ENCODE measurements at places on chromosomes 11 and 22.

DNA sequence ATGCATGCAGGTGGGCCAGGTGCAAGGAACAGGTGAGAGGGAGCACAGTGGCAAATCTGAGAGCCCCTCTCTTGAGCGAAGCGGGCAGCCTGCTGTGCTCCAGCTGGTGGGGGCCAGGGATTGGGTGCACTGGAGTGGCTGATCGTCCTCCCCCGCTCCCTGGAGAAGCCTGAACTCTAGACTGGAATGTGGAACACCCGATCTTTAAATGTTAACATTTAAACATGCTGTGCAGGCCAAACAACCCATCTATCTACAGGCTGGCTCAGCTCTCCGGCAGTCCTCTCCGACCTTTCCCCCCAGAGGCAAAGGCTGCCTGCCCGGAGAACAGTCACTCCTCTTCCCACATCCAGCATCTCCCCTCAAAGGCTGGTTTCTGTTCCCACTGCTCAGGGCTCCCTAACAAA is 5.1 kb downstream of the MRGPRF start:
- no peak for DNase-seq

DNA sequence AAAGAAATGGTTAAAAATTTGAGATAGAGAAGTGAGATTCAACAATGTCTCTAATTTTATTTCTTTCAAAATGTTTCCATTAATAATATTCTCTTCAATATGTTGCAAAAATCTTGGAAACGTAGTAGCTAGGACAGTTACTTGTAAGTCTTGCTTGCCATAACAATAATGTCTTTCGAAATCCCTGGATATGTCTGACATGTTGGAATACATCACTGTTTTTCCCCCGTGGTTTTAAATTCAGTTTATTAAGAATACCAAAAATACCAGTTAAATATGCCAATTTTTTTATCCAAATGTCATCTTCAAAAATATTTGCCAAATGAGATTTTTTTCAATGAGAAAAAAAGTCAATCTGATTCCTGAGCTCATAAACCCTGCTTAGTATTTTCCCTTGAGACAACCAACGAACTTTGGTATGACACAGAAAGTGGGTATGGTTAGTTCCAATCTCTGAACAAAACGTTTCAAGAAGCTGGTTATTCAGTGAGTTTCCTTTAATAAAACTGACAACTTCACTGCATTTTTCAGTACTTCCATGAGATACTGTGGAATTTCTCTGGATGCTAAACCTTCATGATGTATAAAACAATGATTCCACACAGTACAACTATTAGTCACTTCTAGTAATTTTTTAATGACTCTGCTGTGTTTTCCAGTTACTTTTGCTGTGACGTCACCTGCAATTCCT is 36.7 kb upstream of the AMPD3 start:
- no peak for DNase-seq

DNA sequence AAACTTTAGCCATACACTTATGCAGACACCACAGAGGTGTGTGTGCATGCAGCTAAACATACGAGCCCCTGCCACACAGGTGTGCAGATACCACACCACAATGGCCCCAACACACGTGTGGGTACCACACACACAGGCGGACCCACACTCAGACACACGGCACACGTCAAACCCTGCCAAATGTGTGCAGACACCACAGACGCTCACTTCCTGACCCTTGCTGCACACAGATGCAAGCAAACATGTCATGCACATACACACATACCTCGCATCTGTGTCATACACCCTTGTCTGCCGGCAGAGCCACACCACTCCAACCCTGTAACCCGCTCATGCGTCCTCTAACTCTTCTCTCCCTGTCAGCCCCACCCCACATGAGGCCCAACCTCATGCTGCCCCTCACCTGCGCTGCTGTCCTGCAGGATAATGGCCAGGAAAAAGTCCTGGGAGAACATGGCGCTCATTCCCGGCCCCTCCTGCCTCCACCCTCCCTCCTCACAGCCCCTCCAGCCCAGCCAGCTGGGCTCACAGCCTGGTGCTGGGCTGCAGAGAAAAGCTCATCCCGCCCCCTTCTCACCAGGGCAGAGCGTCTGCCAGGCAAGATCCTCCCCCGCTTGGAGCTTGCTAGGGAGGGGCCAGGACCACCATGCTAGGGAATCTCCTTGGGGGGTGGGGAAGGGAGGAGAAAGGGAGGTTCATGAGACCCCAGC is 14.2 kb downstream of the SMPD1 start:
- no peak for DNase-seq

DNA sequence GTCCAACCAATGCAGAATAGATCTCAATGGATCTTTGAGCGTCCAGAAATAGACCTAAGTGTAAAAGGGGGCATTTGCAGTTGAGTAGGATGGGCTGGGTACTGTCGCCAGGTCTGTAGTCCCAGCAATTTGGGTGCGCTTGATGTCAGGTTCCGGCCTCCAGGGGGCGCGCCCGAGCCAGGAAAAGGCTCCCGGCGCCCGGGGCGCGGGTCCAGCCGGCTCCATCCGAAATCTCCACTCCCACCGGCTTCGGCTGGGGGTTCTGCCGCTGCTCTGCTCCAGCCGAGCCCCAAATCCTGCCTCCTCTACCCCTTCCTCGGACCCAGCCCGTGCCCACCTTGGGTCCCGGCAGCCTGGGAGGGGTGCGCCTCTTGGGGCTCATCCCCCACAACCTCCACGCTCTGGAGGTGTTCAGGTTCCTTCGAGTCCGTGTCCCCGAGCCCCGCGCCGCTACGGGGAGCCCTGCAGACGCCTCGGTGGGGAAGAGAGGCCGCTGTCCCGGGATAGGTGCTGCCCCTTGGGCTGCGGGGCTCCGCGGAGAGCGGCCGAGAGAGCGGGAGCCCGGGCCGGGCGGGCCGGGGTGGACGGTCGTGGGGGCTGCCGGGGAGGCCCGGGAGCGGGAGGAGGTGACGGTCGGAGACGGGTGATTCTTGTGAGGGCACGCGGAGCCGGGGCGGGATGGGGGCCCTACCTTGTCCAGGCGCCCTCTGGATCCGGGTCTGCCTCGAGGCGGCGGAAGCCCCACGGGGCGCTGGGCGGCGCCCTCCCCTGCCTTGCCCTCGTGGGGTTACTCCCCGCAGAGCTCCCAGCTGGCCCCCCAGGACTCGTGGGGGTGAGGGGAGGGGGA is 13.0 kb upstream of the CYB5R3 start:
- peak; percentile 18 for DNase-seq

DNA sequence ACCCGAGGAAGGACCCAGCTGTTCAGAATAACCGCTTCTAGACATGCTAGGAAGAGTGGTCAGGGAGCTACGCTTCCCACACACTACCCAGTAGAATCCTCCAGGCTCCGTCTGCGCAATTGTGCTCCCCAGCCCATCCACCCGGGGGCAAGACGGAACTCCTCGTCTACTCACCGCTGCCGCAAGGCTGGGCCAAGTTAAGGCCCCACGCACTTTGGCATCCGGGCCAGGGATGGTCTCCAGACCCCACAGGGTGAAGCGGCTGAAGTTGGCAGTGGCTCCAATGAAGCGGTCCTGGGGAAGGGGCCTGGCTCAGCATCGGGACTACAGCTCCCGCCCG is 757 bp downstream of the RNASEH2C start:
- no peak for DNase-seq

- no peak for DNase-seq
Observed at GRCh38 chr22:36584666-36585065, 55.7 kb upstream of the EIF3D start.

DNA sequence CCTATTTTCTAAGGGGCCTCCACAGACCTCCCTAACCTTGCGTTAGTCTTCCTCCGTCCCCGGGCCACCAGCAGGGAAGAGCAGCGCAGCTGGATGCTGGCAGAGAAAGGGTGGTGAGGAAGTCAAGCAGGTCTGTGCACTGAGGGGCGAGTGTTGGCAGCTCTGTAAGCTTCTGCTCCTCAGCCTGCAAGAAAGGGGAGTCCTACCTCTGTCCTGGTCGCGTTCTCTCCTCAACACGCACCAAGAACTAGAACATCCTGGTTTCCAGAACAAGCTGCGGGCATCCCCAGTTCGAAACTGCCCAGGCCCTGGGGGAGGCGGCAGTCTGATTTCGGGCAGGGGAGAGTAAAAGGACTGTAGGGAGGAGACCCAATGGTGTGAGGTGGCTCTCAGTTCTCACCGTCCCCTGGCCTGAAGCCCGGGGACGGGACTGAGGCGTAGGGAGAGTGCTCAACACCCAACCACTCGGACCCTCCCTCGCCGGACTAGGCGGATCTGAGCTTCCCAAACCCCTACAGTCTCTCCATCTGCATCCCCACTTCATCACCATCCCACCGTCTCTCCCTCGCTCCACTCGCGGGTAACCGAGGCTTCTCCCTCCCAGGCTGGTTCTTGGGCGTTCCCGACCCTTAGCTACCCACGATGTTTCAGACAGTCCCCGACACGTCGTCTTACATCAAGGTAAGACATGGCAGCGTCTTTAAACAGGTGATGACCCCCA is 7.7 kb upstream of the FLI1 start:
- no peak for DNase-seq

DNA sequence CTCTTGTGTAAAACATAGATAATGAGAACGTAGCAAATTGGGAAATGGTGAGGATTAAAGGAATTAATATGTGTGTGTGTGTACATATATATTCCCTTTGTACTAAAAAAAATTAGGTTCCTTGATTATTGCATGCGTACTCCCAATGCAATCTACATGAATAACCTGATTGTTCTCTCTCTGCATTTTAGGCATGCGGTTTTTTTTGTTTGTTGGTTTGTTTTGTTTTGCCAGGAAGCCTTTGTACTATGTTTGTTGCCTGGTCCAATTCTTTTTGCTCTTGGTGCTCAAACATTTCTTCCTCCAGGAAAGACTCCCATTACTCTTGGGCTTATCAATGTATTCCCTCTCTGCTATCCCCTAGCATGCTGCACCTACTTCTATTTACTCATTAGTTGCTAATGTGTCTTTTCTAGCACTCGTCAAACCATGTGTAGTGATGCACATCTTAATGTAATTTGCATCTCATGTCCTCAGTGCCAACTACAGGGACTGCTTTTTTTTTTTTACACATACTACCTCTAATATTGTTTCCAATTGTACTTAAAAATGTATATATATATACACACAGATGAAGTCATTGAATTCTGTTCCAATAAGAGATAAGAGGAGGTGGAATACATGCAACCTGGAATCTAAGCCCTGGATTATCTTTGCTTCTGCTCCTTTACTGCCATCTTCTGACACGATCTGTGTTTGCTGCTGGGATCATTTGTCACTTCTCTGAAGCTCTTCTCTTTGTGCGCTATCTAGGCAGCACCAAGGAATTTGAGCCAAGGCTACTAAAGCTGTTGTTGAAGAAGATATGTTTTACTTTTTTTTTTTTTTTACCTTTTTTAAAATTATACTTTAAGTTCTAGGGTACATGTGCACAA is 197.2 kb upstream of the ANO3 start:
- DNase-seq: peak; percentile 24

- DNase-seq: no peak
Observed at GRCh38 chr11:4830909-4831308, 9.8 kb downstream of the OR51F2 start.

- DNase-seq: no peak
Observed at GRCh38 chr11:130457623-130458409, 9.4 kb downstream of the ADAMTS15 start.

DNA sequence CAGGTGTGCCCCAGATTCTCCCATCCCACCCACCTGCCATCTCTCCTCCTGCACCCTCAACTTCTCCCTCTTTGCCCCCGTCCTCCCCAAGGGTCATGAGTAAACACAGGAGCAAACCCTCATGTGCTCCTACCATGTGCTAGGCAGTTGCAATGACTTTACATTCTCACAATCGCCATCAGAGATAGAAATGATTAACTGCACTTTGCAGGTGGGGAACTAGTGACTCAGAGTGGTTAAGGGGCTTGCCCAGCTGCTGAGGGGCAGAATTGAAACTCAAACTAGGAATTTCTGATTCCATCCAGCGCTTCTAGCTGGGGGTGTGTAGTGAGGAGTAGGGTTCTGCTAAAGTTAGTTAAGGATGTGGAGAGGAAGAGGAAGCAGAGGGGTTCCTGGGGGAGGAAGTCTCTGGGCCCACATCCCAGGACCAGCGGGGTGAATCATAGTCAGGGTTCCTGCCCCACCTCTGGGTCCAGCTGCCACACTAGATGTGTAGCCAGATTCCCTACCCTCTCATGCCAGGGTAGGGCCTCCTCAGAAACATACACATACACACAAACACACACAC is 16.0 kb upstream of the PRG2 start:
- no peak for DNase-seq

- peak; percentile 69 for DNase-seq
Observed at GRCh38 chr11:58788355-58789023, 56.0 kb downstream of the GLYATL2 start.

- DNase-seq: peak; percentile 18
Observed at GRCh38 chr11:32838505-32839274, 9.0 kb downstream of the PRRG4 start.

- DNase-seq: peak; percentile 94
Observed at GRCh38 chr11:78188286-78189173, at the start of the genes KCTD21 and USP35. Gene KCTD21 (minus strand): TSS chr11:78188626. CDS start chr11:78174554, 14,072 bp downstream. Gene USP35 (plus strand): TSS chr11:78188919. CDS start chr11:78196246, 7,327 bp downstream.

DNA sequence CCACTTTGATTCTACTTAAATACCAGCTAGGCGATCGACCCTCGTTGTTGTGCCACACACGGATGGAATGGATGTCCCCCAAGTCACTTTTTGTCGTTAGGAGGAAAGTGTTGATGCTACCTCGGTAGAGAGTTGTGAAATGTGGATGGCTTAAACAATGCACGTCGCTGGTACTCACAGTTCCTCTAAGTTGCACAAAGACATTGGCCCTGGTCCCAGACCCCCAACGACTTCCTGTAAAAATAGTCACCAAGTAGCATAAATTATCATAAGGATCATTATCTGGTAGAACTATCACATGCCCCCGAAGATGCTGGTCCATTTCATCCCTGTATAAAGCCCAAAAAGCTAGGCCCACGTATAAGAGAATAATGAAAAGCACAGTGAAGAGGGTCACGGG is 3.8 kb downstream of the PKDREJ start:
- no peak for DNase-seq

GRCh38 chr11:942823-943222 is 17.2 kb downstream of the AP2A2 start:
- DNase-seq: no peak

DNA sequence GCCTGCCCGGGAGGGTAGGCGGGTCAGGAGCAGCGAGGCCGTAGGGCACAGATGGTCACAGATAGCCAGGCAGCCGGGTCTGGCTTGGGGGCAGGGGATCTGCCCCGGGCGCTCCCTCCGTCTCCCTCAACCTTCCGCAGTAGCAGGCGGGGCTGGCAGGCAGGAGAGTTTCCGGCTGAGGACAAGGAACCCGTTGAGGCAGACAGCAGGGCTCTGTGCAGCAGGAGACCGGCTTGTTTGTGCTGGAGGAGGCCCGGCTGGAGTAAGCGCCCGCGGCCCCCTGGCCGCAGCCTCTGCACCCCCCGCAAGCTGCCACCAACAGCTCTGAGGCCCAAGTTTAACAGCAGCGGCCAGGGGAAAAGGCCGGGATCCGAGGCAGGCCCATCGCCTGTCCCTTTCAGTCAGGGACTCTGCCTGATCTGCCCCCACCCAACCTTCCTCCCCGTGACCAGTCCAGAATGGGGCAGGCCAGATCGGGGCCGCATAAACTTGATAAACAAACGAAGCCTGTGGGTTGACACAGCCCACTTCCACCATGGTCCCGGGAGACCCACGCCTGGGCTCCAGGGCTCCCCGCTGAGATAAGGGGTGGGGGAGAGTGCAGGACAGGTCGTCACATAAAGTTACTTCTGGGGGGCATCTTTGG is 13.6 kb downstream of the SCARF2 start:
- no peak for DNase-seq

- DNase-seq: no peak
Observed at GRCh38 chr11:111975076-111975806, 38.1 kb downstream of the DIXDC1 start.
